ENCODE measurements at places on chromosomes 7 and 10.

DNA sequence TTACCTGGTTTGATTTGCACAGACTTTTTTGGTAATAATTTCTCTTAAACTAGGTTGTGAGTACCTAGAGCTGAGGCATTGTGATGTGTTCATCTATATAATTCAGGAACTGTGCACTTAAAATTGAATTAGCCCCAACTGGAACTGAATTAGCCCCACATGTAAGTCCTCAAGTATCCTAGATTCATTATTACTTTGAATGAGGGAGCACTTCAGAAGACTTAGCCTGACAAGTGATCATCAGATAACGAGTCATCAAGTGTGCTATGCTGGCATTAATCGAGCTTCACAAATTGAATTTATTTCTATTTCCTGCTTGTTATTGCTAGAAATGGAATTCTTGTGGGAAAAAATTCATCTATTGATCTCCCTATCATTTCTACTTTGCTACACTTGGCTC is 323.4 kb upstream of the SEMA3D start:
- no peak for DNase-seq

DNA sequence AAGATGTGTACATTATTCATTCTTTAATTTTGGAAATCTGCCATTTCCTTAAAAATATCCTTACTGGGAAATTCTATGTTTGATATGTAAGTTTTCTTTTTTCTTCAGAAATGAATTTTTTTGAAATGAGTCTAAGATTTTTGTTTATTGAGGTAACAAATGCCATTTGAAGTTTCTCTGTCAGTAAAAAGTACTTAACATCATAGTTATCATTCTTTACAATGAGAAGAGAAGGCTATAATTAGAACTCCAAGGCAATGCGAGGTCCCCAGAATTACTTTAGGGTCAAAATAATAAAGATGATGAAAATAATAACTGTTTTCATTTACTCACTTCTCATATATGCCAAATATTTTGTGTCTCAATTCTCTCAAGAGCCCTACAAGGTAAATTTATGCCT is 37.0 kb upstream of the RHOBTB1 start:
- no peak for DNase-seq

GRCh38 chr7:4216016-4216415 is 466.1 kb upstream of the FOXK1 start:
- DNase-seq = no peak

DNA sequence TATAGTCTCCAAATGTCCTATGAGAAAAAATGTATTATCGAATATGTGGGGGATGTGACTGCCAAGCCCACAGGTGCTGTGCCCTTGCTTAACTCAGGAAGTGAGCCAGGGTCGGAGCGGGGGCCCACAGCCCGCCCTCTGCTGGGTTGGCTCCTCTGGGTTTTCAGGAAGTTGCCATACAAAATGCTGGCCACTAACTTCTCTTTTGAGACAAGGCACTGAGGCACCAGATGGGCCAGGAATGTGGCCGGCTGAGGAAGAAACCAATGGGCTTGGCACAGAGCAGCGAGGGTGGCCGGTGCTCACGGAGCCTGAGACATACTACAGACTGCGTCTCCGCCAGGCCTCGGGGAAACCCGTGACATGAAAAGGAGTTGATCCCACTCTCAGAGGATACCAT is 58.9 kb downstream of the FAM53B start:
- no peak for DNase-seq

DNA sequence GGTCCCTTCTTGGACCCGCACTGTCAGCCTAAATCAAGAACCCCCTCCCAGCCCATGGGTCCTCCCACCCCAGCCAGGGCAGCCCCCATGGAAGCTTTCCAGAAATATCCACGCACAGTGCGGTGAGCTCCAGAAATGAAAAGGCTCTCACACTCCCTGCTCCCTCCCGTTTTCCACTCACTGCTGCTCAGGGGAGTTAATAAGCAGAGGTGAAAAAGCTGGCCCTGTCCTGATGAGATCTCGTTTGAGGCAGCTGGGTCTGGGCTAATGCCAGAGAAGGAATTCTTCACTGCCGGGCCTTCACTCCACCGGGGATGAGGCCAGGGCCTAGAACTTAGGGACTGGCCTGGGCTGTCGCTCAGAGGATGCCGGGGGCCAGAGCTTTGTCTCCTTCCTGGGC is 102.2 kb downstream of the ZMIZ1 start:
- no peak for DNase-seq

DNA sequence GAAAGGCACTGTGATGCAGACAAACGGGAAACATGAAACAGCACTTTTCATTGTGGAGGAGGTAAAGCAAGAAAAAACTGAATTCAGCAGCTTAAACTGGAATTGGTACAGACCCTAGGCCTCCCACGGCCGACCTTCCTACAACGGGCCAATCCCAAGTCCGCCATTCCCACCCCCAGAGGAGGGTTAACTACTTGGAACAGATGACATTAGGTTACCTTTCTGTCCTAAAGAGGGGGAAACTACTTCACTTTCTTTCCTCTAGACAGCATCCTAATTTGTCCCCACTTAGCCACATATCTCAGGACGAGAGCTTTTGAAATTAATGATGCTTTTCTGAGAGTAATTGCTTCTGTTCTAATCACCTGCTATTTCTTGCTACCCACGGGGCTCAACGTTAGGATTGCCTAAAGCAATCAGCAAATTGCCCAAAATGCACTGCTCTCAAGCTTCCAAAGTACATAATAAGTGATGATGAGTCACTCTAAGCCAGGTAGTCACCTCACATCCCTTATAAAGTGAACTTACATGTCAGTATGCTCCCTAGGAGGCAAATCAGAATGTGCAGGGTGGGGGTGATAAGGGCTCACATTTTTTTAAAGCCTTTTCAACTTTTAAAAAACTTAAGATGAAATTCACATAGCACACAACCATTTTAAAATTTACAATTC is 36.7 kb downstream of the LSM5 start:
- DNase-seq = no peak

- no peak for DNase-seq
Measured at GRCh38 chr10:49168831-49169500, 19.2 kb downstream of the TMEM273 start.
